Stomach (tissue), 19 donors: ENCODE measurements at places on chromosomes 16 and 17. TPM values are rescaled to one million over a fixed set of nuclear protein-coding genes. Genes with fewer than 3 reads are reported as not detected.
A peak's percentile ranks its signal among the peaks of the same experiment; 100 is the strongest.

Gene PCYT2
- 17.5 TPM for total RNA-seq

Gene EXOC7
- 70.4 TPM for total RNA-seq

Gene OVCA2
- 3.1 TPM for total RNA-seq

Gene SNTB2
- total RNA-seq, result 45.5 TPM

DNA sequence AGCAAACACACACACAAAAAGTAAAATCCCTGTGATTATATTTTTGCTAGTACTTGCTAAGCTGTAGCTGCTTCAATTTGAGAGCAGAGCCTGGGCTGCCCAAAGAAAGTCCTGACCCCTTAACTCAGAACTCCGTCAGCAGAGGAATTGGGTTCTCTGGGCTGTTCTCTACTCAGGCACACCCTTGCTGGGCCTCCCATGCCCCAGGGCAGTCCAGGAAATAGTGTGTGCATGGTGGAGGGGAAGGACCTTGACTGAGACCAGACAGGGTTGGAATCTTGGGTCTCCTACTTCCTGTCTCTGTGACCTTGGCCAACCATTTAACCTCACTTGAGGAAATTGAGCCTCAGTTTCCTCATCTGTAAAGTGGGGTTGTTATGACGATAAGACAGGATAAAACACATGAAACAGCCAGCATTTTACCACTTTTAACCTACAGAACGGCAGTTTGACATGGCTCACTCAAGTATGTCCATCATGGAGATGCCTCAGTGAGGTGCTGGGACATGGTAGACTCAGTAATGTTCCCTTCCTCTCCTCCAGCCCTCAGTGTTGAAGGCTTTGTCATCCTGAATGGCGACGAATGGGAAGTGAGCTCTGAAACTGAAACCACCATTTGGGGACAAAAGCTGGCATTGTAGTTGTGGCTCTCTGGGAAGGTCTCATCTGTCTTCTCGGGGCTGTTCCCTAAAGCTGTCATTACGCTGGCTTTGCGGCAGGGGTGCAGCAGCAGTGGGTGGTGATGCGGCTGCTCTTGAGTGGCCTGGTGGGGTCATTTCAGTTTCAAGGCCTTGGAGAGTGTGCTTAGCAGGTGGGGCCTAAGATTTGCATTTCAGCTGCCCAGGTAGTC lies 74.9 kb downstream of the CMIP start:
- H3K4me1 ChIP-seq, result peaks cover 30% of the 10 kb centered on the region
- H3K36me3 ChIP-seq, result no peaks in the 10 kb centered on the region
- no peak for DNase-seq

DNA sequence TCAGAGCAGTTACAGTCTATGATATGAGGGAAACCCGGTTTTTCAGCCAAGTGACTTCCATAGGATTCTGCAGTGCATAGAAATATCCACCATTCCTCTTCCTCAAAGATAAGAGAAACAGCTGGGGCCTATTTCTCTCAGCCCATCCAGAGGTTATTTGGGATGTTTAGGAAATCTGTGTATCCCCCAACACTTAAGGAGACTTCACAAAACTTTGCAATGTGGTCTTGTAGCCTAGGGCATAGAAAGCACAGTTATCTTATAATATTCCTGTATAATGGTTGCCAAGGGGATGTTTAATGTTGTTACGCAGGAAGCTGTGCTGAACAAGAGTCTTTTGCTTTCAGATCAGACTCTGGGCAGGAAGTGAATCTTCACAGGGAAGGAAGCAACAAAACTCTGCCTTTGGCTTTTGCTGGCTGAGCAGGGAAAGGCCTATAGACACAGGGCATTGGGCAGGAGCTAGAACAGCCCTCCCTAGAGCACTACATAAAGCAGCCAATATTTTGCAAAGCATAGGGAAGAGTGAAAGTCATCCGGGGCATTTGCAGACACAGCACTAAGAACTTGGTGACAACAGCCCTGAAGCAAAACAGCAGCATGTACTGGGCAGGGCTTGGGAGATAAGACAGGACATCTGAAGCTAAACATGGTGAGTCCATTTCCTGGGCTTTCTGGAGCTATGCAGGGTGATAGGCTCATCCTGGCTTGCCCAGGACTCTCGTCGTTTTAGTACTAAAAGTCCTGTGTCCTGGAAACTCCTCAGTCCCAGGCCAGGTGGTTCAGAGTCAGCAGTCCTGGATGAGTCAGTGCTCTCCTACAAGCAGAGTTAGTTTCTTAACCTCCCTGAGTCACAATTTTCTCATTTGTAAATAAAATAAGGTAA lies 18.7 kb upstream of the BEAN1 start:
- H3K36me3 ChIP-seq, result no peaks in the 10 kb centered on the region
- H3K4me3 ChIP-seq, result no peak overlapping the region
- peak overlapping the region; percentile 41 for H3K27ac ChIP-seq
- H3K27me3 ChIP-seq, result no peaks in the 10 kb centered on the region
- peaks cover 20% of the 10 kb centered on the region for H3K4me1 ChIP-seq

DNA sequence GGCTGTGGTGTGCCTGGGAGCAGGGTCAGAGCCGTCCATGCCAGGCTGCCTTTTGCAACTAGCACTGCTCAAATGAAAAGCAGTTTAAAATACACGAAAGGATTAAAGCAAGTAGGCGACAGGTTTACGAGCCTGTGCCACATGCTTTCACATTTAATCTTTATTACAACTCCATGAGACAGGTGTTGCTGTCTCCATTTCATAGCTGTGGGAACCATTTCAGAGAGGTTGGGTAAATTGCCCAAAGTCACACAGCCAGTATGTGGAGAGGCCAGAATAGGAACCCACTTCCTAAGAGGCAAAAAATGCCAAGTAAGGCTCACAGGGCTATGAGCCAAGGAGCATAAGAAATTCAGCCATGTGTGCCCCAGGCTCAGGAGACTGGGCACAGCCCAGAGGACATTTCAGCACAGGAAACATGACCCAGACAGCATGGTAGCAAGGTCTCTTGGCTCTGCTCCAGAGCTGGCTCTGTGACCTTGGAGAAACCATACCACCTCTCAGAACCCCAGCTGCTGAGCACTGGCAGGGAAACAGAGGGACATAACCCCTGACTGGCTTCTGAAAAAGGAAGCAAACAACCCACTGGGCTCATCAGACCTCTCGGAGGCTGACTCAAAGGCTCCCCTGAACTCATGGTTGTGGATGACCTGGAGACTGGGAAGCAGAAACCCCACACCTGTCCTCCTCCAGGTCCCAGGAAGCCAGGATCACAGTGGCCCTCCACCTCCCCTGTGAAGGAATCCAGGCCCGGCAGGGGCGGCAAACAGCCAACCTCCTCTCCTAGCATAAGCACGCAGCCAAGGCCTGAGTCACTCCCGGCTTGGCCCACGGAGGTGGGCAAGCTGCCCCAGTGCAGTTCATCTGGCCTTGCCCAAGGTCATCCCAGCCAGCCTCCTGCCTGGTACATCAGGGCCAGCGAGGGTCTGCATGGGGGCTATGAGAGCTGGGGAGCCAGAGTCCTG lies 40.3 kb upstream of the MRPS23 start:
- H3K36me3 ChIP-seq, result peaks cover 4% of the 10 kb centered on the region
- peaks cover 72% of the 10 kb centered on the region for H3K4me1 ChIP-seq
- peak overlapping the region; percentile 95 for H3K27ac ChIP-seq
- no peak overlapping the region for H3K4me3 ChIP-seq
- H3K27me3 ChIP-seq, result no peaks in the 10 kb centered on the region

- H3K4me3 ChIP-seq, result no peak overlapping the region
- peak overlapping the region; percentile 41 for H3K27ac ChIP-seq
- peaks cover 94% of the 10 kb centered on the region for H3K4me1 ChIP-seq
- no peak for DNase-seq
- H3K27me3 ChIP-seq, result no peaks in the 10 kb centered on the region
These were observed 42.7 kb downstream of the GNA13 start for GRCh38 chr17:65013613-65014391.
